ENCODE measurements at places on chromosomes 5 and 9.

- no peaks in the 10 kb centered on the region for H3K36me3 ChIP-seq
- DNase-seq: no peak
- no peaks in the 10 kb centered on the region for H3K4me1 ChIP-seq
- H3K4me3 ChIP-seq: no peak overlapping the region
- no peak overlapping the region for H3K27ac ChIP-seq
These were observed 171.7 kb downstream of the ZNF608 start for GRCh38 chr5:124574521-124575436.

- no peaks in the 10 kb centered on the region for H3K4me1 ChIP-seq
- H3K27ac ChIP-seq: no peak overlapping the region
- H3K36me3 ChIP-seq: peaks cover 24% of the 10 kb centered on the region
- H3K4me3 ChIP-seq: no peak overlapping the region
- no peaks in the 10 kb centered on the region for H3K27me3 ChIP-seq
These were observed 194.0 kb downstream of the NFIB start for GRCh38 chr9:14119694-14120514.

DNA sequence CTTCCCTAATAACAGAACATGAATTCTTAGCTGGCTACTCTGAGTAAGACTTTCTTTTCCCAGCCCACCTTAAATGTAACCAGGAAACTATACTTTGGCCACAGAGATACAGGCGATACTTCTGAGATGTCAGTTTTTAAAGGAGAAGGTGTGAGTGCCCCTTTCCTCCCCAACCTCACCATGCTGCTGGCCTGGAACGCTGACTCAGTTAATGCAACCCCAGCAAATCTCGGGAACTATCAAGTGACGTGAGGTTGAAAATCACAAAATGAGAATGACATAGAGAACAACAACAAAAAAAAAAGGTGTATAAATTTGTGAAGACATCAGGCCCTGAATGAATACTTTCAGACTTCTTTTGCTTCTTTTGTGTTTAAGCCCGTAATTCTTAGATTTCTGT is 13.7 kb downstream of the ZNF484 start:
- no peak overlapping the region for H3K27ac ChIP-seq
- H3K4me3 ChIP-seq: no peak overlapping the region
- H3K4me1 ChIP-seq: peaks cover 3% of the 10 kb centered on the region
- H3K27me3 ChIP-seq: no peaks in the 10 kb centered on the region
- no peak for DNase-seq

DNA sequence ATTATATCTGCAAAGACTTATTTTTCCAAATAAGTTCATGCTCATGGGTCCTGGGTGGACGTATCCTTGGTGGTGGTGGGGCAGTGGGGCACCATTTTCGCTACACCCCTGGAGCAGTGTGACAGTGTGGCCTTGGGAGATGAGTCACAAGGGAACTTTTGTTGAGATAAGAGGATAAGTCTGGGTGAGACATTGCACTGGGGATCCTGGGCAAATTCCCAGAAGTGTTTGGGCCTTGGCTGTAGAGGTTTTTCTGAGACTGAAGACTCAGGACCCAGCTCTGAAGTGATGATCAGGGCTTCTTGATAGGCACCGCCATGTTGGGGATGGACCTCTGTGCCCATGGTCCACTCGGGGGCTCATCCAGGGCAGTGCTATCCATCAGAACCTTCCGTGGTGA is 149.4 kb downstream of the MACROH2A1 start:
- no peak overlapping the region for H3K27ac ChIP-seq
- DNase-seq: no peak
- H3K36me3 ChIP-seq: no peaks in the 10 kb centered on the region
- H3K27me3 ChIP-seq: no peaks in the 10 kb centered on the region

DNA sequence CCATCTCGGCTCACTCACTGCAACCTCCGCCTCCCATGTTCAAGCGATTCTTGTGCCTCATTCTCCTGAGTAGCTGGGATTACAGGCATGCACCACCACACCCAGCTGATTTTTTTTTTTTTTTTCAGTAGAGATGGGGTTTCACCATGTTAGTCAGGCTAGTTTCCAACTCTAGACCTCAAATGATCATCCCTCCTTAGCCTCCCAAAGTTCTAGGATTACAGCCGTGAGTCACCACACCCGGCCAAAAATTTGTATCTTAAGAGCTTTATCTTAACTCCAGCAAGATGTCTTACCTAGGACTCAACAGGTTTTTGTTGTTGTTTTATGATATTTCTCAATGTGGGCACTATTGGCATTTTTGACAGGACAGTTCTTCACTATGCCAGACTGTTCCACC is 27.9 kb downstream of the LYRM7 start:
- no peaks in the 10 kb centered on the region for H3K36me3 ChIP-seq
- H3K4me1 ChIP-seq: no peaks in the 10 kb centered on the region
- H3K27ac ChIP-seq: no peak overlapping the region

DNA sequence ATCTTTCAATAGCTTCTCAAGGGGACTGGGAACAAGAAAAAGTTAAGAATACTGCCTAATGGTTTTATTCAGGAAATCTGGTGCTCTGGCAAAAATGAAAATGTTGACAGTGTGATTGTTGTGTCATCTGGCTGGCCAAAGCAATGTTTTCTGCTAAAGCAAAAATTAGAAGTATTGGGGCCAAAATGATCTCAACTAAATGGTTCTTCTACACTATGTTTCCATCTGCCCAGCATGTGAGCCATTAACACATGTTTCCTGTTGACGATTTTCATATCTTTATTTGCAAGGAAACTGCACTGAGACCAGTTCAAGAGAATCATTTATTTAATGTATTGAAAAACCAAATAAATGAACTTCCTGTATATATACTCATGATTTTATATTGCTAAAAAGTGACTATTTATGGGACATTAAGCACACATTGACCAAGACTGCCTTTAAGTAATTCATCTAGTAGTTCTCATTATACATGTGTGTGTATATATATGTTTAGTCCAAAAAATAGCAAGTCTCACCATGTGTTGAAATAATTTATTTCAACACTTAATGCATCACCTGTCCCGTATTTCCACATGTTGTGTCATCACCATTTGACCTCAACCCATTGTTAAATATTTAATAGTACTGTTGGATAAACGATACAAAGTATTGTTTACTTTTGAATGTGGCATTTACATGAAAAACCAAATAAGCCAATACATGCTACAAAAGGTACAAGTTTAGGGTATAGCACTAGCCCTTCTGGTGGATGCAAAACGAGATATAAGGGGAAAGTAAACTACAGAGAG is 7.5 kb upstream of the FST start:
- no peaks in the 10 kb centered on the region for H3K27me3 ChIP-seq
- no peak overlapping the region for H3K4me3 ChIP-seq
- H3K4me1 ChIP-seq: no peaks in the 10 kb centered on the region
- H3K27ac ChIP-seq: no peak overlapping the region
- DNase-seq: no peak

DNA sequence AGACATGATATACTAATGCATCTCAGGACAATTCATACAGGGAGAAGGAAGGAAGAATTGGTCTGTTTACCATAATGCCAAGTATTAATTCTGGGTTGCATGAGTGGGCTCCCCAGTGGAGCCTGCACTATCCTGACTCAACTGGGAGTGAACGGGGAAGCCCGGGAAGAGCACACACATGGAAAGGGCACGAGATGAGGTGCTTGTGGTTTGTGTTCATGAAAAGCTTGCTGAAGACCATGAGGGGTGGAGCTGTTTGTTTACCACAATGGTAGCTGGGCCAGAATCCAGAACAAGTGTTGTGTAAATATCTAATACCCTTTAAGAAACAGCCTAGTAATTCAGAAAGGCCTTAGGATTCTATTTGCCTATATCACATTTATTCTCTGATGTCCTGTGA is 44.6 kb downstream of the POC5 start:
- H3K27me3 ChIP-seq: no peaks in the 10 kb centered on the region
- H3K4me1 ChIP-seq: peaks cover 18% of the 10 kb centered on the region
- no peak for DNase-seq
- H3K4me3 ChIP-seq: no peak overlapping the region
- no peak overlapping the region for H3K27ac ChIP-seq
- H3K36me3 ChIP-seq: peaks cover 4% of the 10 kb centered on the region

GRCh38 chr9:126791406-126792230 is 13.2 kb upstream of the ZBTB43 start:
- no peaks in the 10 kb centered on the region for H3K4me1 ChIP-seq
- no peaks in the 10 kb centered on the region for H3K36me3 ChIP-seq
- no peaks in the 10 kb centered on the region for H3K27me3 ChIP-seq
- H3K4me3 ChIP-seq: no peak overlapping the region
- H3K27ac ChIP-seq: no peak overlapping the region

- H3K36me3 ChIP-seq: no peaks in the 10 kb centered on the region
- H3K4me3 ChIP-seq: no peak overlapping the region
- H3K27me3 ChIP-seq: no peaks in the 10 kb centered on the region
- no peaks in the 10 kb centered on the region for H3K4me1 ChIP-seq
These were observed 9.7 kb downstream of the WNK2 start for GRCh38 chr9:93193388-93194220.

DNA sequence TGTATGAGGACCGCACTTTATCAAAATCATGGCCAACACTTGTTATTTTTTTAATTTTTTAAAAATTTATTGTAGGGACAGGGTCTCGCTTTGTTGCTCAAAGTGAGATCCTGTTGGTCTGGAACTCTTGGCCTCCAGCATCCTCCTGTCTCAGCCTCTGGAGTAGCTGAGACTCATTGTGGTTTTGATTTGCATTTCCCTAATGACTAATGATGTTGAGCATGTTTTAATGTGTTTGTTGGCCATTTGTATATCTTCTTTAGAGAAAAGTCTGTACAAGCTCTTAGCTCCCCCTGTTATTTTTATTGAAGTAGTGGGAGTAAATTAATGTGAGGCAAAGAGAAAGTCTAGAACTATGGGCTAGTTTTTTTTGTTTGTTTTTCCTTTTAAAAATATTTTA is 1.6 kb upstream of the RPS6 start:
- DNase-seq: no peak
- H3K27ac ChIP-seq: no peak overlapping the region
- H3K36me3 ChIP-seq: peaks cover 15% of the 10 kb centered on the region
- H3K4me1 ChIP-seq: peaks cover 14% of the 10 kb centered on the region

GRCh38 chr5:99063737-99064136 is 134.9 kb upstream of the CHD1 start:
- no peak overlapping the region for H3K27ac ChIP-seq
- H3K27me3 ChIP-seq: no peaks in the 10 kb centered on the region
- no peak for DNase-seq
- H3K4me3 ChIP-seq: no peak overlapping the region

GRCh38 chr5:115309751-115310370 is 13.4 kb upstream of the CCDC112 start:
- no peaks in the 10 kb centered on the region for H3K4me1 ChIP-seq
- H3K4me3 ChIP-seq: no peak overlapping the region
- no peaks in the 10 kb centered on the region for H3K36me3 ChIP-seq
- no peak for DNase-seq
- no peaks in the 10 kb centered on the region for H3K27me3 ChIP-seq

- no peaks in the 10 kb centered on the region for H3K27me3 ChIP-seq
- H3K4me1 ChIP-seq: no peaks in the 10 kb centered on the region
- H3K27ac ChIP-seq: no peak overlapping the region
- DNase-seq: no peak
These were observed 126.1 kb downstream of the BNC2 start for GRCh38 chr9:16744394-16744793.

DNA sequence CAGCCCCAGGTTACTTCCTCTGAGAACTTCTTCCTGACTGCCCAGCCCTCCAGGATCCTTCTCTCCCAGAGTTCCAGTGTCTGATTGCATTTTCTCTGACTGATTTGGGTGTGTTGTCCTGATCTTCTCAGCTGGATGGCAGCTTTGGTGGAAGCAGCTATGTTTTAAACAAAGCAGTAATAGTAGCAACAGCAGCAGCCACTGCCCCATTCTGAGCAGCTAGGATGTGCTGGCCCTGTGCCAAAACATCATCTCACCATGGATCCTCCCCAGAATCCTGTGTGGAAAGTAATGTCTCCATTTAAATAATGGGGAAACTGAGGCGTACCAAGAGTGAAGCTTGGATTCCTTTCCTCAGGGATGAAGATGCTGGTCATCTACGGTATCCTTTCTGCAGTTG is 46.4 kb upstream of the PSD2 start:
- no peak for DNase-seq
- H3K27ac ChIP-seq: no peak overlapping the region
- no peaks in the 10 kb centered on the region for H3K36me3 ChIP-seq
- no peaks in the 10 kb centered on the region for H3K27me3 ChIP-seq
- peaks cover 39% of the 10 kb centered on the region for H3K4me1 ChIP-seq

DNA sequence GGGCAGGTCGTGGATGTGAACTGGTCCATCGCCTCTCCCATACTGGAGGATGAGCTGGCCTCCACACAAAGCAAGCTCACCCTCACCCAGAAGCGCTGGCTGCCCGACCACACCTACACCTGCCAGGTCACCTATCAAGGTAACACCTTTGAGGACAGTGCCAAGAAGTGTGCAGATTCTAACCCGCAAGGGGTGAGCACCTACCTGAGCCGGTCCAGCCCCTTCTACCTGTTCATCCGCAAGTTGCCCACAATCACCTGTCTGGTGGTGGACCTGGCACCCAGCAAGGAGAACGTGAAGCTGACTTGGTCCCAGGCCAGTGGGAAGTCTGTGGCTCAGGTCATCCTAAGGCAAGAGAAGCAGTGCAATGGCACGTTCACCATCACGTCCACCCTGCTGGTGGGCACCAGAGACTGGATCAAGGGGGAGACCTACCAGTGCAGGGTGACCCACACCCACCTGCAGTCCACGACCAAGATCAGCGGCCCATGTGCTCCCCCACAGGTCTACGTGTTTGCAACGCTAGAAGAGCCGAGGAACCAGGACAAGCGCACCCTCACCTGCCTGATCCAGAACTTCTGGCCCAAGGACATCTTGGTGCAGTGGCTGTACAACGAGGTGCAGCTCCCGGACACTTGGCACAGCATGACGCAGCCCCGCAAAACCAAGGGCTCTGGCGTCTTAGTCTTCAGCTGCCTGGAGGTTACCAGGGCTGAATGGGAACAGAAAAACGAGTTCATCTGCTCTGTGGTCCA is 71.3 kb downstream of the INSL6 start:
- DNase-seq: no peak
- H3K27ac ChIP-seq: no peak overlapping the region
- H3K4me3 ChIP-seq: no peak overlapping the region

DNA sequence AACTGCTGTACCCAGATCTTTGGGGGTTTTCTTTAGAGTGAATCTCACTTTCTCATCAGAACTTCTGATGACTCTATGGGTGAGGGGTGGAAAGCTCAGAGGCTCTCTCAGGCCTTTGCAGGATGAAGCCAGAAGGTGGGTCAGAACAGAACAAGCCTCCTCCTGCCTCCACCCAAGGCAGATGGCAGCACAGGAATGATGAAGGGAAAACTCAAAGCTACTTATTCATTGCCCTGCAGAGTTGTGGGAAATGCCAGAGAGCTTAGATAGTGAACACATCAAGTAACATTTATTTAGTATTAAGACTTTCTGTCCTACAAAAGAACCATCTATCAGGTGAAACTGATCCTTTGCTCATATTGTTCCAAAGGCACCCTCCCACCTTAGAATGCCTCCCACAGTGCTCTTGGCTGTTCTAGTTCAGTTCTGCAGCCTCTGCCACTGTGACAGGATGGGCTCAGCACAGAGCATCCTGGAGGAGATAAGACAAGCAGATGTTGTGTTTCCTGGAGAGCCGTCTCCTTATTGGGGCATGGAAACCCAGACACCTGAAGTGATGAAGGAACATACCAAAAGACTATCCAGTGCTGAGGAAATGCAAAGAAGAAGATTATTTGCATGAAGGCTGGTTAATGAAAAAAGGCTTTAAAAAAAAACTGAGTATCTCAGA is 146.6 kb downstream of the ADAMTS12 start:
- H3K27ac ChIP-seq: no peak overlapping the region
- no peaks in the 10 kb centered on the region for H3K36me3 ChIP-seq
- H3K4me3 ChIP-seq: no peak overlapping the region
- no peak for DNase-seq
- no peaks in the 10 kb centered on the region for H3K4me1 ChIP-seq

All from thoracic aorta (tissue), 2 donors.